ENCODE measurements at places on chromosomes 12 and 14.

GRCh38 chr14:69115407-69116185 lies 37.3 kb downstream of the DCAF5 start:
- DNase-seq: no peak

DNA sequence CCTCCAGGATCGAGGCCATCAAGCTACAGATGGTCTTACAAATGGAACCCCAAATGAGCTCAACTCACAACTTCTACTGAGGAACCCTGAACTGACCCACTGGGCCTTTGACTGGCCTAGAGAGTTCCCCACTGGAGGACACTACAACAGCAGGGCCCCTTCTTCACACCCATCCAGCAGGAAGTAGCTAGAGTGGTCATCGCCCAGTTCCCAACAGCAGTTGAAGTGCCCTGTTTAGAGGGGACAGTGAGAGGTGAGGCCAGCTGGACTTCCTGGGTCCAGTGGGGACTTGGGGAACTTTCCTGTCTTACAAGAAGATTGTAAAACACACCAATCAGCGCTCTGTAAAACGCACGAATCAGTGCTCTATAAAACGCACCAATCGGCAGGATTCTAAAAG lies 247.9 kb upstream of the BTG1 start:
- DNase-seq: no peak

DNA sequence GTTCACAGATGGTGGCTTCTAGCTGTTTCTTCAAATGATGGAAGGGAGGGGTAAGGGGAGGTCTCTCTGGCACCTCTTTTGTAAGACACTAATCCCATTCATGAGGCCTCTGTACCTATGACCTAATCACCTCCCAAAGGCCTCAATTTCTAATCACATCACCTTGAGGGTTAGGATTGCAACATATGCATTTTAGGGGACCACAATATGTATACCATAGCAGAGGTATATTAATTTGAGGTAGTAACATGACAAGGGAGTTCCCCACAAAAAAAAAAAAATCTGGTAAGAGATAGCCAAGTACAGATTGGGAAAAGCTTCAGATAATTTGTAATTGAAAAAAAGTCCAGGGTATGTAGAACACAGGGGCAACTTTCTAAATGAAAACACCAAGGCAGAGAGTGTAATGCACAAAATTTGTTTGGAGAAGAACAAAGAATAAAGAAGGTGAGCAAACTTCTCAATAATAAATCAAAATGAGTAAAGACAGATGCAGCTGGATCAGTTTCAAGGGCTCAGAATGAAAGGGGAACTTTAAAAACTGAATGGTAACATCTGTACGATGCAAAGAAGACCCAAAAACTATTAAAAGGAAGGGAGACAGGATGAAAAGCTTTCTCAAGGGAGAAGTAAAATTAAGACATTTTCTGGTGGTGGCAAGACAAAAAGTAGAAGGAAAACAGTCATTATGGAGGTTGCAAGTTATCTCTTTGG lies 125.5 kb upstream of the DCN start:
- no peak for DNase-seq

DNA sequence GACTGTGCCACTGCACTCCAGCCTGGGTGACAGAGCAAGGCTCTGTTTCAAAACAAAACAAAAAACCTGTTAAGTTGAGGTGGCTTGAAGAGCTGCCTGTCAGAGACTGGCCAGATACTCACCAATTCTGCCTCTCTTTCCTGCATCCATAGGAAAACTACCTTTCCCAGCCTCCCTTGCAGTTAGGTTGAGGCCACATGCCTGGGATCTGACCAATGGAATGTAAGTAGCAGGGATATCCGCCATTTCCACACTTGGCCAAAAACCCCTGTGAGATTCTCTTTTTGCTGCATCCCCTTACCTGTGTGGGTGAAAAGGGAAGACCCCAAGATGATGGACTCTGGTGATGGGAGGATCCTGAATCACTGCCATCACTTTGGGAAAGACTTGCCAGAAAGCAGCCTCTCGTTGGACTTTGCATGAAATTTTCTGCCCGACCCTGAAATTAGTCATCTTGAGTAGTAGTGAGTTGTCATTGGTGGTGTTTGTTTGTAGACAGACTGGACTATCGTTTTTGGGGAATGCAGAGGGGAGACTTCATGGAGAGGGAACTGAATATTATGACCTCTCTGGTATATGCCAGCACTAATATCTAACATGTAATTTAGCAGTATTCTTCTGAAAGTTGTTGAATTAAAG lies 14.0 kb downstream of the GPR68 start:
- no peak for DNase-seq

- DNase-seq: no peak
Observed at GRCh38 chr12:51622564-51622963, 31.5 kb downstream of the SCN8A start.

DNA sequence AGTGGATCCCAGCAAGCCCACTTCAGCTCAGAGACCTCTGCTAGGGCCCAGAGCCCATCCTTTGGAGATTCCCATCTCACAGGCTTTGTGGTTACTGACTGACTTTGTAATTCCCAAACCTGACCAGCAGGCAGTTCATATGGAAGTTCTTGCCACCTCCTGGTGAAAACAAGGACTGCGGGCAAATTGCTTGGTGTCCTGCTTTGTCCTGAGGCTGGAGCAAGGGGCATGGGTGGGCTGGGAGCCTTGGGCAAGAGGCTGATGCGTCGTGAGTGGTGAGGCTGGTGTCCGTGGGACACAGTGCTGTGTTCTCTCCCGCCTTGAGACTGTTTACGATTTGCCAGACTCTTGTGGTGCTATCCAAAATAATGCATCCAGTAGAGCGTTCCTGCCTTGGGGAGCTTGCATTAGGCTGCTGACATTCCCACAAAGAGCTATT lies 91.0 kb downstream of the LRRC74A start:
- DNase-seq: peak; percentile 77

DNA sequence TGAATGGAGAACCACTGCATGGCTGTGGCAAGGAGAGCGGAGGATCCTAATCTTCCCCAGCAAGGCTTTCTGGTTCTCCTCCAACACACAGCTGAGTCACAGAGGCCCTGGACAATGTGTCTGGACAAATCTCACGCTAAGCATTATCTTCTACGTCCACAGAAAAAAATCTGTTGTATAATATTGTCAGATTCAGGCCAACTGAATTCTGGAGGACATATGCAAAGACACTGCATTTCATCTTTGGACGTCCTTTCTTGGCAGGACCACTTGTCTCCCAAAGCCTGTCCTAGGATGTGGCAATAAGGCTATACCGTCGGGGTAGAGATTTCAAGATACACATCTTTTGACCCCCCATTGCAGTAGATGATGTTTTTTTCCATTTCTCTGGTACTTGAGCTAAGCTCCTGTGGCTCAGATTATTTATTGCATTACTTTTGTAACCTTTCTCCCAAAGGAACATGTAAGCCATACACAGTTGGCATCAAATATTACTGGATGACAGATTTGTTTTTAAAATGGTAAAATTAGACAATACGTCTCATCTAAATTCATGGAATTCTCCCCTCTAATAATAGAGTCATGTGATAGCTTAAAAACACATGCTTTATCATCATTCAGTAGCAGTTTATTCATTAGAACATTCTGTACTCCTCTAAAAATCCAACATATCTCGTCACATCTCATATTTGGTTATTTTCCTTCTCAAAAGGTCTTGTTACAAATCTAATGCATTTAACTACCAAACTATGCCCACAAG lies 19.4 kb downstream of the LMO3 start:
- no peak for DNase-seq

- DNase-seq: no peak
Observed at GRCh38 chr12:88377973-88378372, 202.3 kb downstream of the KITLG start.

- no peak for DNase-seq
Observed at GRCh38 chr14:90698379-90698869, 117.8 kb downstream of the TTC7B start.

GRCh38 chr12:1703771-1704722 lies 13.2 kb downstream of the ADIPOR2 start:
- DNase-seq: no peak

- DNase-seq: no peak
Observed at GRCh38 chr14:72679536-72680151, 214.3 kb downstream of the DPF3 start.

DNA sequence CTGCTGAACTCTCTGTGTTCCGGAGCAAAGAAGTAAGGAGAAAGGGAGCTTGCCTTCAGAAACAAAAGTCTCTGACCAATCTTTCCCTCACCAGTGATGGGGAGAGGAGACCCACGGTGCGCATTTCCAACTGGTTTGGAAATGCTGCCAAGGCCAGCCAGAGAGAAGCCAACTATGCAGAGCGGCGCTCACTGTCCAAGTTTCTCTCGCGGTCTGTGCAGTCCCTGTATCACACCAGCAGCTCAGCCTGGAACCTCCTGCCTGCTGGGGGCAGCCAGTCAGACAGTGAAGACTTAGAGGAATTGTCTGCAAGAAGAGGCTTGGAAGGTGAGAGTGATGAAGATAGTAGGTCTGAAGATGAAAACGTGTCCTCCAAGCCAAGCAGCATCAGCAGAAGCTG lies 206.2 kb downstream of the NAV3 start:
- DNase-seq: no peak

- DNase-seq: peak; percentile 35
Observed at GRCh38 chr14:64758025-64758521, 53.8 kb downstream of the PLEKHG3 start.

DNA sequence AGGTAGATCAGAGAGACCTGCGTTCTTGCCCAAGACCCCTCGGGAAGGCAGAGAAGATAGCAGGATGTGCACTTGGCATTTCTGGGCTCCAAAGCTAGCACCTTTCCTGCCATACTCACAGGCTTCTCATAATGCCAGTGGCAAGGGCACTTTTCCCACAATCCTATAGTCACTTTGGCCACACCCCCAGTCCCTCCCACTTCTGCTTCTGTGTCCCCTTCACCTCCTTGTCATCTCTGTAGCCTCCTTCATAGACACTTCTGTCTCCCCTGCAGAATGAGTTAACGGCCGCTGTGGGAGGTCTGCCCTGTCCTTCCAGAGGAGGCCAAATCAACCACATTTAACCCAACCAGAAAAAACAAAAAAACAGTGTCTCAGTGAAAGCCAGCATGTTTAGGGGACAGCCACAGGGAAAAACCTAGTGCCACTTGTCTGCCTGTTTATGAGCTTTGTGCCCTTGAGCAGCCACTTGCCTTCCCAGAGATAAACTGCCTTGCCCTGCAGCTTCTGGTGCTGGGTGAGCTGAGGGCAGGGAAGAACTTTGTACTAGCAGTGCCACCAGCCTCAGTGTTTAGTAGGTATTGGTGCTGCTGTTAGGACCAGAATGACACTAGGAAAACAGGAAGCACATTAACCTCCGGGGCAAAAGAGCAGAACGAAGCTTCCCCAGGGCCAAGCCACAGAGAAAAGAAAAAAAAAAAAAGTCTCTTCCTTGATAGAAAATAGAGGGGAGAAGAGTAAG lies 193.0 kb upstream of the PWP1 start:
- no peak for DNase-seq

DNA sequence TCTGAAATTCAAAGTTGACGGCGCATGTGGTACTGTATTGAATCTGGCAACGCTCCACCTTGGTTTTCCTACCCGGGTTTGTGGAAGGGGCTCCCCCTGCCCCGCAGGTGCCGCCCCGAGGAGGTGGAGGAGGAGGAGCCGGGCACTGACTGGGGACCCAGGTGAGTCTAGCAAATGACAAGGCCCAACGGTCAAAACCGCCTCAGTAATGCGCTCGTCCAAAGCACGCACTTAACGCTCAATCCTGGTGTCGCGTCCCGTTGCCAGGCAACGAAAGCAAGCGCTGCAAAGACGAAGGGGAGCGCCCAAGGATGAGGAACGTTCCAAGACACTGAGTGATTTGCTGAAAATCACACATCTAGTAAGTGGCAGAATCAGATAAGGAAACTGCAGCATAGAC lies 24.0 kb upstream of the CLEC4E start:
- no peak for DNase-seq

GRCh38 chr12:68081561-68081960 lies 78.0 kb downstream of the IFNG start:
- DNase-seq: no peak

DNA sequence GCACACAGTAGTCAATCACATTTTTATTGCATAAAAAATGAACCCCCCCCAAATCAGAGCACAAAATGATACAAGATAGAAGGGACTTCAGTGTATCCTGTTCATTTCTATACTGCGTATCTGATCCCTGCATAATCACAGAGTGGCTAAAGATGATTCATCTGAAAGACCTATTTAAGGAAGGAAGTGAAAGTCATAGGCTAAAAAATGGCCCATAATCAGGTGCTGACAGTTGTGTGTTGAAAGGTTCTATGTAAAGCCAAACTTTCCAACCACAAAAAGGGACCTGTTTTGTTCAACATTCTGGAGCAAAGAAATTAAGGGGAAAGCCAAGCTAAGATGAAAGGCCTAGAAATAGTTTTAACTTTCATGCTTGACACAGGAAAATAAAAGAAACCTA lies 147.8 kb upstream of the ATP2B1 start:
- DNase-seq: peak; percentile 5

DNA sequence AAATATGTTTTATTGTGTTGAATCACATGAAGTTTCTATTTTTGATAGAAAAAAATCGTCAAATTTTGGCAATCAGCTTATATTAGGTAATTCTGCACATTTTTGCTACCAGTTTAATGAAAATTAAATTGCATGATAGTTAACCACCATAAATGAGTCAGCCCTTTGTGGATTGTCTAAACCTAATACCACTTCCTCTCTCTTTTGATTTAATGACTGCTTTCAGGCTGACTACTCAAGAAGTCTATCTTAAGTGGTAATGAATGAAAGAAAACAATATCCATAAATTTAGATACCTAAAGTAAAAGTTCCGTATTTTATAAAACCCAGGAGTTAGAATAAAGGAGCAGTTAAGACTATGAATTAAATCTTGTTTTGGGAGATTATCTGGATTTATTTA lies 450.5 kb downstream of the TMEM117 start:
- DNase-seq: peak; percentile 75

- no peak for DNase-seq
Observed at GRCh38 chr14:104102282-104102914, 16.9 kb downstream of the ASPG start.

- no peak for DNase-seq
Observed at GRCh38 chr14:72614365-72614764, 279.5 kb downstream of the DPF3 start.

GRCh38 chr14:103984196-103984595 lies 41.9 kb upstream of the RD3L start:
- DNase-seq: no peak

GRCh38 chr14:55951341-55952206 lies 166.6 kb upstream of the PELI2 start:
- no peak for DNase-seq

GRCh38 chr12:77608271-77608824 lies 222.3 kb upstream of the NAV3 start:
- peak; percentile 8 for DNase-seq

DNA sequence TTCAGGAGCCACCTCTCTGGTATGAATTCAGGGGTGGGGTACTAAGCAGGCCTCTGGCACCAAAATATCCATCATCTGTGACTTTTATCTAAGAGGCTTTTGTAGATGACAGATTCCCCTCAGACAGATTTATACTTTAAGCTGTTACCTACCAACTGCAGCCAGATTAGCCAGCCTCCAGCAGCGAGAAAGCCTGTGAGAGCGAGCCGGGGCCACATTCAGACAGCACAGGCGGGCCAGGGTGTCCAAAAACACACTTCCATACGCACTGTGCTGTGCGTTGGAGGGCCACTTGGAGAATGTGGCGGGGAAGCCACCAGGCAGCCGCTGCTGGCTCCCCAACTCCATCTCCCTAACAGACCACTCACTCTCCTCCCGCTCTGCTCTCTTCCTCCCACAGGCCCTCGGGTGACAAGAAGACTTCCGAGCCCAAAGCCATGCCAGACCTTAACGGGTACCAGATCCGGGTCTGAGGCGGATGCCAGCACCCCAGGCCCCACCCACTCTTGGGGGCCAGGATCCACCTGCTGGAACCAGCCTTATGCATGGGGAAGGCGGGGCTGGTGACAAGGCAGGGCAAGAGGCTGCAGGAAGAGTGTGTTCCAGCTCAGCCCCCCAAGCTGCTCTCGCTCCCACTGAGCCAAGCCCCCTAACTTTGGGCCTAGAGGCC lies 17.4 kb downstream of the VASH1 start:
- no peak for DNase-seq

Measured in COLO829 (cell line).